SHP77 (cell line): ENCODE measurements at places on chromosomes 12 and 14.
A peak's percentile ranks its signal among the peaks of the same experiment; 100 is the strongest.

DNA sequence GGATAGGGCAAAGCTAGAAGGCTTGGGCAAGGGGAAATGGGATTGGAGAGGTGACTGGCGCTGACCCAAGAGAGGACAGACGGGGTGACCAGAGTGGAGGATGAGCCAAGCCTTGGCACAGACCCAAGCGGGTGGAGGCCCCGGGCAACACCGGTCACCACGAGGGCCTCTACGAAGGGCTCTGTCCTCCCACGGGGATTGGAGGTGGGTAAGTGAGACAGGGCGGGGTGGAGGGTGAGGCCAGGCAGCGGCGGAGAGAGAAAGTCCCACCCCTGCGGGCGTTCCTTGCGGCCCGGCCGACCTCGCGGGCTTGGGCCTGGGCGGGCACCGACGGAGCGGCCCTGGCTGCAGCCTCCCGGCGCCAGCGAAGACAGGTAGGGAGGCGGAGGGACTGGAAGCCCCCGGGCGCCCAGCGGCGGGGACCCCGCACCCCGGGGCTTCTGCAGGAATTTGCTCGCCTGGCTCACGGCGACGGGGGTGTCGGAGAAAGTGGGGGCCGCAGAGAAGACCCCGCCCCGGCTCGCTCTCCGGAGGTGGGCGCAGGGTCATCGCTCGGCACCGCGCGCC is at the start of gene PAPLN:
Gene PAPLN (plus strand): TSS at position 288 of the 567 bp plus-strand sequence. CDS start 2,273 bp downstream, outside the sequence.
- no peak for DNase-seq

- DNase-seq: no peak
Measured at GRCh38 chr12:121357331-121357730, 5.1 kb upstream of the ANAPC5 start.

DNA sequence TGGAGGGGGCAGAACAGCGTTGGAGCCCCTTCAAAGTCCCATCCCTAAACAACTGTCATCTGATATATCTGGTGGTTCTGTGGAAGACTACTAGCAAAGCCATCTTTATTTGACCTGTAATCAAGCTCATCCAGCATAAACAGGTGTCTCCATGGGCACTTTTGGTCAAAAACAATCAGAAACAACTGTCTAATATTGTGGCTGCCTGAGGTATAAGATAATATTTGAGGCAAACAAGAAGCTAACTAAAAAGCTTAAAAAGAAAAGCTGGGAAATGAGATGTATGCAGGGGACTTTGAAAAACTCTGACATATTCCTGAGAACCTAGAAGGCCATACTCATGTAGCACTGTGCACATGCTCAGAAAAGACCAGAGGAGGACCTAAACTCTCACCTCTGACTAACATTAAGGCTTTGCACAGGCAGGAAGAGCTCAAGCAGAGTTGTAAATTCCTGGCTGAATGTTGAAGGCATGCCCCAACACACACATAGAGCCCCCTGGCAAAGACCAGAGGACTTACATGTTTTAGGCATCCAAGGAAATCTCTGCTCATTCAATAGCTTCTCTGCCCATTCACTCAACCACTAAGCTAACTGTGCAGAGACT is 27.2 kb upstream of the AP4S1 start:
- no peak for DNase-seq

DNA sequence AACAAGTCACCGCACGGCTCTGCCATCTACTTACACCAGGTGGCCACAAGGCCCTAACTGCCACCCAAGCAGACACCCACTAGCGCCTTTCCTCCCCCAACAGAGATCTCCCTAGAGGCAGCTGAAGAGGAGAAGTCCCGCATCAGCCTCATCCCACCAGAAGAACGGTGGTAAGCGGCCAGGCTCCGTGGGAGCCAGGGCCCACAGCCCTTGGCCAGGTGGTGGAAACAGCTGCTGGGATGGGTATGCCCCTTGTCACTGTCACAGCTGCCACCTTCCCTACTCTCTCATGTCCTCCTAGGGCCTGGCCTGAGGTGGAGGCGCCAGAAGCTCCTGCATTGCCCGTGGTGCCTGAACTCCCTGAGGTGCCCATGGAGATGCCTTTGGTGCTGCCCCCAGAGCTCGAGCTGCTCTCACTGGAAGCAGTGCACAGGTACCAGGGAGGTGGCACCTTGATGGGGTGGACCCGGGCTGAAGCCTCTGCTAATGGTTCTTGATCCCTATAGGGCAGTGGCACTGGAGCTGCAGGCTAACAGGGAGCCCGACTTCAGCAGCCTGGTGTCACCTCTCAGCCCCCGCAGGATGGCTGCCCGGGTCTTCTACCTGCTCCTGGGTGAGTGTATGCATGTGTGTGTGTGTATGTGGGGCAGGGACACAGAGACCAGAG is 7.5 kb downstream of the REC8 start:
- no peak for DNase-seq

DNA sequence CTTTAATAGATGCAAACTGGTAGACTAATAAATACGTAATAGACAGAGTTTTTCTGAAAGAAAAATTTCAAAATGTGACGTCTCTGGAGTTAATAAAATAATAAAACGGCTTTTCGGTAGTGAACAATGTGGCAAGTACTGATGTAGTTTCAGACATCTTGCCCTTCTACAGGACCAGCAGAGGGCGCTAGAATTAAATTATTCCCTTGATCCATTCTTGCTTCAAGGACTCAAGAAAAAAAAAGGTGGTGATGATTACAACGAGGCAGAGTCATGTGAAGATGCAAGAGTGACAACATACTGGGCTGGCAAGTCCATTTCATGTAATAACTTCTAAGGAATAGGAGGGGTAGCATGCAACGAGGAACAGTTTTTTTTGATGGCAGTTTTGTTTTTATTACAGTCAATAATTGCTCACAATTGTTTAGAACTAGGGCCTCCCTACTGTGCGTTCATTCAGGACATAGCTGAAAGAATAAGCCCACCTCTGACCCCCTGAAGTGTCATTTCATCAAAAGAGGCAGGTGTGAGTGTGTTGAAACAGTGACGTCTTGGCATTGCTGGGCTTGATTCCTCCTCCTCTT is 101.0 kb upstream of the GZMB start:
- peak; percentile 64 for DNase-seq

DNA sequence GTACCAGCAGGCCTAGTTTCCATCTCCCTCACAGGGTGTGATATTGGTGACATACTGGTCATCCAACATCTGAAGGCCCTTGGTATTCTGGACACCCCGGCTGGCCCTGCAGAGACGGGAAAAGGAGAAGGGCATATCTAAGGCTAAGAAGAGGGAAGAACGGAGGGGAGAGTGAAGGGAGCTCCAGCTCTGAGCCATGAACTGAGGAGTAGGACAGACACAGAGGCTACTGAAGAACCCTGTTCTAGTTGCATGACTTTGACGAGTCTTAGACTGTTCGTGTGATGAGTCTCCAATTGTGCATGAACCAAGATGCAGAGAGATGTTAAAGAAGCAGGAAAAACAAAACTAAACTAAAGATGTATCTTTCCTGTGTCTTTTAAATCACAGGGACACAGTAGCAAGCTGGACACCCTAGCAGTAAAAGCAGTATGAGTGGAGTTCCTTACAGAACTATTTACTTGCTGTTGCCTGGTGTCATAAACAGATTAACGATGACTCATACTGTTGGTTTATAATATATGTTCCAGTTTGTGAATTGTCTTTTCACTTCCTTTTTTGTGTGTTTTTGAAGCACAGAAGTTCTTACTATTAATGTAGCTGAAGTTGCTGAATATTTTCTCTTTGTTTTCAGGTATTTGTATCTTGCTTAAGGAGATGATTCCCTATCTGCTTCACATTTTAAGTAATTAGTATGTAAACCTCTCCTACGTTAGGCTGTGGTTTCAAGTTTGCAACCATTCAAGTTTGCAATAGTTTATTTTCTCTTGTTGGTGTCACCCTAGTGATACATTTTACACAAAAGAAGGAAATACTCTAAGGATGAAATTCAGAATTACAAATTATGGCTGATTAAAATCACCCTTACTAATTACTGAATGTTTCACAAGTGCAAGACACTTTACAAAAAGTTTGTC is 15.7 kb downstream of the FAR2 start:
- no peak for DNase-seq

DNA sequence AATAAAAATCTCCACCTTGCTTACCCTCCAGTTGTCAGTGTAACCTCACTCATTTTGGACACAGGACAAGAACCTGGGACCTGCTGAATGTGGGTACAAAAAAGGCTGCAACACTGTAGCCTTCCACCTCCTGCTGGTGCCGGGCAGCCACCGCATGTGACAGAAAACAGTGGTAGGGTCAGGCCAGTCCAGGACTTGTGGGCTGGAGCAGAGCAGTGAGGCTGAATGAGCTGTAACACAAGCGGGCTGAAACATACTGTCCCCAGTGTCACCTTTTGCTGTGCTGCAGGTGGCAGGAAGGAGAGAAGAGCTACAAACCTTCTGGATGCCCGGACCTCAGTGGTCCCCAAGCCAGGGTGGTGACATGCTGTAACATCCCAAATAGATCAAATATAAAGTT is 465.4 kb upstream of the FOXG1 start:
- no peak for DNase-seq

DNA sequence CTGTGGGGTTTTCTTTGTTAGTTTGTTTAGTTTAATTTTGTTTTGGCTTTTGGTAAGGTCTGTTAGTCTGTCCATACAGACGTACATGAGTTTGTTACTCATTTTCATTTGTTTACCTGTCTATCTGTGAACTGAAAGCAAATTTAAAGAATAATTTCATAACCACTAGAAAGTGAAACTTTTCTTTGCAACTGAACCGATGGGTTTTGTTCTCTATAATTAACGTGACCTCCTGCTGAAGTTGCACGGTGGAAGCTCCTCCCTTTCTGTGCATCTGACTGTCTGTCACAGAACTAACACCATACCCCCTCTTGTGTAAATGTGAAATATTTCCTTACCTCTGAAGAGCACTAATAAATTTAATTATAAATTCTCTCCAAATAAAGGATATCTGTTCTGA is 595.5 kb downstream of the GALC start:
- DNase-seq: no peak

DNA sequence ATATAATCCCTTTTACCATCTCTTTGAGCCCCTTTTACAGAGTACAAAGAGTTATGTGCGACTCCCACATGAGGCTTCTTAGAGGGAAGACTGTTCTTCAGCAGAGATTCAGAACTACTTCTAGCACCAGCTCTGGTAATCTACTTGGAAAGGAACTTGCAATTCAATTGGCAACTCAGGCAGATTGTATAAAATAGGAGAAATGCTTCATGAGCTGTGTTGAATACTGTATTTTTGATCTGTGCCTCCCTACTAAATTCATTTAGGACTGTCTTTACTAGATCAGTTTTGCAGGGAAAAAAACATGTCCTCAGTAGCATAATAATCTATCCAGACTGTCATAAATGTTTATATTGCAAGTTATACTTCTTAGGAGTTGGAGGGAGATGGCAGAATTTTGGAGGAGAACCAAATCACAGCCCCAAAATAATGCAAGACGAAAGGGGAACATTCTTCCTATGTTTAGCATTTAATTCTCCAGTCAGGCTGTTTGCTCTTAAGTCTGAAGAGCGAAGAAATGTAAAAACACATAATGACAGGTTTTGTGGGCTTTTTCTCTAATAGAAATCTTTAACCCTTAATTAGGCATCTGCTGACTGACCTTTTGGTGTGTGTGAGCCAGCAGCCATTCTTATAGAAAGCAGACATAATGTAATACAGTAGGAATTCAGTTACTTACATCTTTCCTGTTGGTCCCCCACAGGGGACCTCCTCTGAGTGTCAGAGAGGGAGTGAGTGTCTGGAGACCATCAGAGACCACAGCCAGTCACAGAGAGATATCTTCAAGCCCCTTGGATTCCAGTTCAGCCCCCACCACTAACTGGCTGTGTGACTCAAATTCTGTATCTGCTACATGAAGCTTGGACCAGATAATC is 3.9 kb downstream of the ANO4 start:
- no peak for DNase-seq

- DNase-seq: peak; percentile 15
Measured at GRCh38 chr14:59482541-59483331, 1.5 kb downstream of the L3HYPDH start.

DNA sequence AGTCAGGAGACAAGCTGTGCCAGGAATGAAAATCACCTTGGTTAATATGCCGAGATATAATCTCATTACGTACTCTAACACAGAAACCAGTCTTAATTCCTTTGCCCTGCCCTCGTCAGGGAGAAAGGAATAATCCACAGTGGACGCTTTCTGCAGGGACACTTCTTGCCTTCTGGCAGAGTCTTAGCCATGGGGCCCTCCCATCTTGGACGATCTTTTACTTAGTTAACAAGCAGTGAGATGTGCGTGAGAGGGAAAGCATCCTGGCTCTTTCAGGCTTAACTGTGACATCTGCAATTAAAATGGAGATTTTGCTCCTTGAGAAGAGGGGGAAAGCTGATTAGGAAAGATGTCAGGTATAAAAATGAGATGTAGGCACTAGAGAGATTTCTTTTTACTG is 246.4 kb downstream of the TMEM132C start:
- no peak for DNase-seq

DNA sequence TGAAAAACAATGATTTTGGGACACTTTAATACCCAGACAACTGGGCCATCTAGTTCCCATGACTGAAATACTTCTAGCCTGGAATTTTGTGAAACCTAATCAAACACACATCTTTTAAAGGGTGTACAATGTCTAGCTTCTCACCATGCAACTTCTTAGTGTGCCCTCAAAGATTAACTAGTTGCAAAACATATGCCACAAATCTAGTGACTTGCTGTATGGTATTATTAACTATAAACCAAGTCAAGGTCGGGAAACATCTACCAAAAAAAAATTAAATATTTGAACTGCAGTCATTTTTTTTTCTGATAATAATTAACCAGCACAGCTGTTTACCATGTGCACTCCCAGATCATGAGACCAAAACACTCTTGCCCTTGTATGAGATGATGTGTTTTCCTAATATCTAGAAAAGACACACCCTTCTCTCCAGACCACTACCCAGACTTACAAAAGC is 171.8 kb upstream of the FOXN3 start:
- no peak for DNase-seq

GRCh38 chr12:14928931-14929330 is 9.4 kb downstream of the ERP27 start:
- no peak for DNase-seq

GRCh38 chr14:99931308-99931707 is 133.9 kb upstream of the EVL start:
- no peak for DNase-seq
